Activated naive CD8-positive, alpha-beta T cell treated with anti-CD3 and anti-CD28 coated beads, Interleukin-2, amount 10 ng/mL, durations not matched to agents 7 days and 5 days (primary cell): ENCODE measurements at places on chromosomes 5 and 9.

DNA sequence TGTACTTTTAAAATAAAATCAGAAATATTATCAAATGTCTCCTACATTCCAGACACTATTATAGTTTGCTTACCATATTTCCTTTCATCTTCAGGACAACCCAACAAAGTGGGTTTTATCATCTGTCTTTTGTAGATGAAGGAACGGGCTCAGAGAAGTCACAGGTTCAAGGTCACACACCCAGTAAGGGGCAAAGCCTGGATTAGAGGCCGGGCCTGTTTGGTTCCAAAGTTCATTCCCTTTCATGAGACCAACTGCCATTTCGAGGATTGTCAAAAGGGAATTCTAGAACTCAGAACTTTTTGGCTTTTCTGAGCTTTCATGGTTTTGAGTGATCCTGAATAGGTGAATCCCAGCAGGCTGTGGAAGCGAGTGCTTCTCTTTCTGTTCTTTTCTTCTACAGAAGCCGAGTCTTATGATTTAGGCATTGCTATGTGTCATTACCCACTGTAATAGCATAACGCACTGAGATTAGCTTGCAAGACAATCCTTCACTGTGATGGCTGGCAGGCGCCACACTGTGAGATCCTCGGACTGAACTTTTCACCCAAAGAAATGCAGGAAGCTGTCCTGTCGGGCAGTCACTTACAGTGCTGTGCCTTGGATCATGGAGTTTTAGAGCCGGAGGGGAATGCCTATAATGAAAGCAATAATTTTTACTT is 43.8 kb upstream of the ANKH start:
- no peak for DNase-seq

DNA sequence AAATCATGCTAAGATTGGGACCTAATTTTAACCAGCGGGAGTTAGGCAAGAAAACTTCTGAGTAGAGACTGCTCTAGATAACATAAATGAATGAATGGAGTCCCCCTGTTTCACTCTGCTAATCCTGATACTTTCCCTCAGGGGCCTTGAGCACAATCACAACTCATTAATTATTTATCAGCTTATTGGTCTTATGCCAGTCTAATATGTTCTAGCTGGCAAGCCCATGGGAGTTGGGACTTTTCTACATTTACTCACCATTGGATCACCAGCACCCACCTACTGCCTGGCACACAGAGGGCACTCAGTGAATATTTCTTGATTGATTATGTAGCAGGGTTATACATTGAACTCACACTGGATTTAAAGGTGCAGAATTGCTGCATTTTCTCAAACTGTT is 13.5 kb upstream of the TMED7 start:
- DNase-seq: no peak

DNA sequence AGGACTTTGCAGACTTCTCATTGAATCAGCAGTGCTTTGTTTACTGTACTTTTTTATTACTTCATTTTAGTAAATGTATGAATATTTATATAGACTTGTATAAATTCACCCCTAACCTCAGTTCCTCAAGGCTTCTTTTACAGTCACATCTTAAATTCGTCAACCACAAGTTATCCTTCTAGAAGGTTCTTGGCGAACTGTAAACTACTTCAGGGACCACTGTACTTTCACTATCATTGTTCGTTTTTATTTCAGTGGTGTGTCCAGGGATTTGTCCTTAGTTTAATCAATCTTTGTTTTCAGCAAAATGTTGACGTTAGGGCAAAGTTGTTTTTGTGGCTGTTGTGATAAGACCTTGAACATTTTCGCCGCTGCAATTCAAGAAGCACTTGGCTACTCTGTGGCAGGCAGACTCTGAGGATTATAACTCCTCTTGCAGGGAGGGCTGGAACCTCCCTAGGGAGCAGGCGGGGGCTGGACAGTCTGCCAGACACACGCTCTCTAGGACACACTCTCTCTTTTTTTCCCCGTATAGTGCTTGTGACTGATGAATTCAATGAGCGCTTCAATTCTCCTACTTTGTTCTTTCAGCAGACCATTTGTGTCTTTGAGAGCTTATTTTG is 252.8 kb downstream of the FBXL7 start:
- no peak for DNase-seq

DNA sequence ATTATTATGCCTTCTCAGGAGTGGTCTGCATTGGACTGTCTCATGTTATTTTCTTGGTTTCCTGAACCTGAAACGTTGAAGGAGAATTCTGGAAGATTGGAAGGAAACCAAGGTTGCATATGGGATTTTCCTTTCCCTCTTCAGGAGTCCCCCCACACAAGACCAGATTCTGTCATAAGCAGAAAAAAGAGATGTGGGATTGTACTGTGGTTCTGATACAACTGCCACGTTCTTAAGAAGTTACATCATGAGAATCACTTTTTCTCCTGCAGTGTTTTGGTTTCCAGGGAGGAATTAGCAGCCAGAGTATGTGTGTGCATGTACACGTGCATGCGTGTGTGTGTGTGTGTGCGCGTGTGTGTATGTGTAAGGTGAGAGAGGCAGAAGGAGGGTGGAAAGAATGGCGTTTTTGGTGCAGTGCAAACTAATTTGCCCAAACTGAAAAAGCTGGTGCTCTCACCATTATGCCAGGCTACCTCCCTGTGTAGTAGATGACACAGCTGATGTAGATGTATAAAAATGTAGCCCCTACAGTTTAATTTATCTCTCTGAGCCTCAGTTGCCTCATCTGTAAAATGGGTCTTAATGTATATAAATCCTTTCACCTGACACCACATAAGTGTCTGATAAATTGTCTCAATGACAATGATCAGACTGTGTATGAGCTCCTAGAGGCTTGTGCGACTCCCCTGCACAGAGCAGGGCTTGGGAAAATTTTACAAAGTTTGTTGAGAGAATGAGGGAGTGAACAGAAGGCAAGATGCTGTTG is 38.6 kb downstream of the RALGPS1 start:
- no peak for DNase-seq

DNA sequence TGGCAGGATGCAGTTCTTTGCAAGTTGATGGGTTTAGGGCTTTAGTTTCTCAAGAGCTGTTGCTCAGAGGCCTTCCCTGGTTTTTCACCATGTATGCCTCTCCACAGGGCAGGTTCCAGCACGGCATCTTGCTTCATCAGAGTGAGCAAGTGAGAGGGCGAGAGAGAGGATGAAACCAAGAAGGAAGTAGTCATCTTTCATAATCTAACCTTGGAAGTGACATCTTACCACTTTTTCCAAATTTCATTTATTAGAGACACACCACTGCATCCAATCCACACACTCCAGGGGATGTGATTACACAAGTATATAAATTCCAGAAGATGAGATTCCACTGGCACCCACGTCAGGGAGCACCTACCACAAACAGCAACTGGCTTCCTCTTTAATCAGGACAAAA is 294.4 kb downstream of the MARCHF11 start:
- no peak for DNase-seq

DNA sequence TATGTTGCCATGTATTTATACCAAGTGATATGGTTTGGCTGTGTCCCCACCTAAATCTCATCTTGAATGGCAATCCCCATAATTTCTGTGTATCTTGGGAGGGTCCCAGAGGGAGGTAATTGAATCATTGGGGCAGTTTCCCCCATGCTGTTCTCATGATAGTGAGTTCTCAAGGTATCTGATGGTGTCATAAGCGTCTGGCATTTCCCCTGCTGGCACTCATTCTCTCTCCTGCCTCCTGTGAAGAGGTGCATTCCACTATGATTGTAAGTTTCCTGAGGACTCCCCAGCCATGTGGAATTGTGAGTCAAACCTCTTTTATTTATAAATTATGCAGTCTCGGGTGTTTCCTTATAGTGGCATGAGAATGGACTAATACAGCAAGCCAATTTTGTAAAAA is 140.8 kb upstream of the ADAMTSL1 start:
- DNase-seq: no peak

DNA sequence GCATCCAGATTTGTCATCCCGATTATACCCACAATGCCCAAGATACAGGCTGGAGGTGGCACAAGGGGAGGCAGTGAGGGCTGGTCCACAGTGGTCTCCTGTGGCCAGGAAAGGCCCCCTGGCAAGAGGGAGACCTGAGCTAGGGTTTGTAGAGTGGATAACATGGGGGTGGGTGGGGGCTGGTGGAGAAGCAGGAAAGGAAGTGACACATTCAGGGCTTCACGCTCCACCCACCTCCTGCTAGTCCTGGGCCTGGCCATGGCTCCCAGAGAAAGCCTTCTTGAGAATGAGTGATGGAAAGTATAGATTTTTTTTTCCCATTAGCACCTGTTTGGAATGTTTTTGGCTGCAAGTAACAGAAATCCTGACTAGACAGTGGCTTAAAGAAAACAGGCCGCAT is 81.3 kb downstream of the ANKRD33B start:
- no peak for DNase-seq

DNA sequence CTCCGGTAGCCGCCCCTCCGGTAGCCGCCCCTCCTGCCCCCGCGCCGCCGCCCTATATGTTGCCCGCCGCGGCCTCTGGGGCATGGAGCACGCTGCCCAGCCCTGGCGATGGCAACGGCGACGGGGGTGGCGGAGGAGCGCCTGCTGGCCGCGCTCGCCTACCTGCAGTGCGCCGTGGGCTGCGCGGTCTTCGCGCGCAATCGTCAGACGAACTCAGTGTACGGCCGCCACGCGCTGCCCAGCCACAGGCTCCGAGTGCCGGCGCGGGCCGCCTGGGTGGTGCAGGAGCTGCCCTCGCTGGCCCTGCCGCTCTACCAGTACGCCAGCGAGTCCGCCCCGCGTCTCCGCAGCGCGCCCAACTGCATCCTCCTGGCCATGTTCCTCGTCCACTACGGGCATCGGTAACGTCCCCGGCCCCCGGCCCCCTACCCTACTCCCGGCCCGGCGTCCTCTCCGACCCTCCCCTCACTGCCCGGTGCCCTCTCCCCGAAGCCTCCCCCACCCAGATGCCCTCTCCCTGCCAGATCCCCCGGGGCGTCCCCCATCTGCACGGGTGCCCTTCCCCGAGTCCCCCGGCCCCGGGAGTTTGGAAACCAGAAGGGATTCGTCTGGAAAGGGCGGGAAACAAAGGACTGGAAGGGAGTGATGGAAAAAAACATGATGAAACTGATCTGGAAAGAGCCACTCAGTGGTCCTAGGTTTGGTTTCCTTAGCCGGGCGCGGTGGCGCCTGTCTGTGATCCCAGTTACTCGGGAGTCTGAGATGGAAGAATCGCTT is 417 bp downstream of the SRD5A1 start:
- no peak for DNase-seq

DNA sequence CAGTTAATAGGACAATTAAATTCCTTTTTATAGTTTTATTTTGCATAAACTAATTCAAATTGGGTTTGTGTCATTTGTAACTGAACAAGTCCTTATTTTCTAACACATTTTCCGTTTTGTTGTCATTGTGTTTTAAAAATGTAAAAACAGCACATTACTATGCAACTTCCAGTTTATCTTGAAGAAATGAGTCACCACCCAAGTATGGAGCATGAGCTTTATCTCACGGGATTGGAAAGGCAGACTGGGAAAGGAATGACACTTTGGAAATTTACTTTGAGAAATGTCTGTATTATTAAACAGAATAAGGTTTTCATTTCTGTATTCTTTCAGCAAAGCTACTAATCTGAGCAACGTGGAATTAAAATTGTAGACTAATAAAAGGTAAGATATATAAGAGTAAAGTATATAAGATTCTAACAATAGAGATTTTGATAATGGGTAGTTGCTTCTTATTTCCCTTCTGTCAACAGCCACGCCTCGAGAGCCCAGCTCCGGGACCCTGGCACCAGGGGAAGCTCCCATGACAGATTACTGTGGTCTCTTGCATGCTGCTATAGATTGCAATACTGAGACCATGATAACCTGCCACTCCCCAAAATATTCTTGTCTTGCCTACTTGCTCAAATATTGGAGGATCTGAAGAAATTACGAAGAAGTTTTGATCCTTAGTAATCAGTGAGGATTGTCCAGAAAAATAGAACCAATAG is 433.1 kb downstream of the CHSY3 start:
- DNase-seq: no peak

GRCh38 chr9:2833096-2833495 is 10.8 kb downstream of the PUM3 start:
- DNase-seq: no peak

- no peak for DNase-seq
Measured at GRCh38 chr9:80707120-80707519, 982.2 kb downstream of the TLE1 start.

- no peak for DNase-seq
Measured at GRCh38 chr5:36691696-36692371, 85.4 kb downstream of the SLC1A3 start.

GRCh38 chr9:71303351-71303750 is 181.9 kb upstream of the TRPM3 start:
- no peak for DNase-seq

DNA sequence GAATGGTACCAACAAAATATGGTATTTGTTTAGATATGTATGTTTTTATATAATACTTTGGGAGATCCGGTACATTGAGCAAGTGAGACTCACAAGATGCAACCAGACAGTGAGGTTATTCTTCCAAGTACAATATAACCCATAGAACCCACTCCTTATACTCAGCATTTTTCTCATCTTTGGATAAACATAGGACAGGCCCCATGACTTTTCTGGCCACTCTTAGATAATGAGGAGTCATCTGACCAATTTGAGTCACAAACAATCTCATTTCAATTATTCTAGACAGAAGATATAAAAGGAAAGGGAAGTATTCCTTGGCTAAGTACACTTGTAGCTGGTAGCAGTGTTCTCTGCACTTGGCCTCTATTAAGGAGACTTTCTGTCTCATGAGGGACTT is 150.2 kb downstream of the SGCD start:
- DNase-seq: no peak

DNA sequence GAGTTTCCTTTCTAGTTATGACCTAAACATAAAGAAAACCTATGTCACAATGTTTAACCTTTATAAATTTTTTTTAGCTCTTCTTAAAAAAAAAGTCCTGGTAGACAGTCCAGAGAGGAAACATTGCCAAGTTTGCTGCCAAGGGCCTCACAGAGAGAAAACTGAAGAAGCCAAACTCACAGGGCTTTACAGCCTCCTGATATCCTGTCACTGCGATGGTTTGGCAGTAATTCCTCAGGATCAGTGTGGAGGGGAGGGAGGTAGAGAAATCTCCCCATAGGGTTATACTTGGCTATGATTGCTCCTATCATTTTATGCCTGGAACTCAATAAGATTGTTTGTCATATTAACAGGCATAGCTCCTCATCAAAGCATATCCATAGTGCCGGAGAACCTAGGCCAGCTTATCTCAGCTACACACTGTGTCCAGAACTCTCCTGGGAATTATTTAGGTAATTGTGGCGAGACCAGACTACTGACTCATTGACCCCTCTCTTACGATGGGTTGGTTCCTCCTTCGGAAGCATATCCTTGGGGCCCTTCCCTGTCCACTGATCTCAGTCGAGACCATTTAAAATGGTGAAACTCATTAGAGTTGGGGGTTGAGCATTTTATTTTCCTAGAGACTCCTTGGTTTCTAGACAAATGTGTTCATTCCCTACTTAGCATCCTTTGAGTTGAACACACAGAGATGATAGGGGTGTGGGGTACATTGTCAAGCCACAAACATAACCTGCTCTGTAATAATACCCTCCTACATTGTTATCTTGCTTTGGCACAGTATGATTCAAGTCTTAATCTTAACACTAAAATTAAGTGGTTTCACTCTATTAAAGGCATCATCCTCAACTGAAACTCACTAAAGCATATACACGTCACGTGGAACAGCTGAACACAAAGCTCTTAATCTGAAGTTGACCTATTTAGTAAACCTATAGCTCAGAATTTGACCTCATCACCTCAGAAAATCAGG is 53.4 kb upstream of the TMC1 start:
- DNase-seq: no peak
